Cardiac septum (tissue), 1 donor: ENCODE measurements at places on chromosomes 1 and 21.

DNA sequence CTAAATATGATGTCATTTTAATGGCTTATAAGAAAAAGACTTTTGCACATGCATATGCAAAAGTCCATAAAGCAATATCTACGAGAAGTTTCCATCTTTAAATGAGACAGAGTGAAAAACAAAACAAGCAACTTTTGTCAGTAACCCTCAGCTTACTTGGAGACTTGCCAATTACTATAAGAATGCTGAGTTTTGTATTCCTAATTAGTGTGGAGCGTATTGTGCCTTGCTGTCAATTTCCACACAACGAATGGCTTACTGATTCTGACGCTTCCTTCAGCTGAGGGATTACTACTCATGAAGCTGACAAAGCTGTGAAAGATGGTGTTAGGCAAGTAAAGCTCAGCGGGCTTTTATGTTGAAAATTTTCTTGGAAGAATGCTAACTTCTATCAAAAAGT lies 440.4 kb upstream of the ADAMTS5 start:
- no peak for DNase-seq

DNA sequence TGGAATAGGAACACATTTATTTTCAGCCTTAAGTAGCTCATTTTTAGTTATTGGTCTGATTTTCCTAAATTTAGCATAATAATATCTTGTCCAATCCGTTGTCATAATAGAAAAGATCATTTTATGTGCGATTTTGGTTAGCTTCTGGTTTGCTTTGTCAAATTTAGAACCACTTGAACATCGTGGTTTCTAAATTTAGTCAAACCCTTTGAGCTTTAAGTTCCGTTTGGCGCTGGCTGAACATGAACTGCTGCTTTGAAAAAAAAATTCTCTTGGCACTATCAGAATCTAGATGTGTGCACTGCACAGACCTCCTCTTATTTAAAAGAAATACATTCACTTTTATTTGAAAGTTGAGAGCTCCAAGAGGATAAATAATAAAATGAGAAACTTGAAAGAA lies 370.6 kb downstream of the PTPRC start:
- DNase-seq, result no peak

DNA sequence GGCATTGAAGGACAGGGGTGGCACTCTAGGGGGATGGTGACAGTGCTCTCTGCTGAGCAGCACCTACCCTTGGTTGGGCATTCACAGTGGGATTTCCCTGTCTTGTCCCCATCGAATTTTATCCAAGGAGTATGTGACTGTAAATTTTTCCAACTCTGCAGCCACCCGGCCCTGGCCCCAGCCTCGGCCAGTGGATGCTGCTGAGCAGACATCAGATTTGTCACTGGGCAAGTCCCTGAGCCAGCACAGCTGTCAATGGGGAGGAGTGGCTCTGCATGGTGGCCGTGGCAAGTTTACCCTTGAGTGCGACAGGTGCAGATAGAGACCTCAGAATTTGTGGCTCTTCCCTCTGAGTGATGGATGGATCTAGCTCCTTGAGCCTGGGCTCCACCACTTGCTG lies 240.2 kb upstream of the CSF3R start:
- no peak for DNase-seq

- DNase-seq, result no peak
Observed at GRCh38 chr1:3558036-3558726, 53.1 kb downstream of the MEGF6 start.

DNA sequence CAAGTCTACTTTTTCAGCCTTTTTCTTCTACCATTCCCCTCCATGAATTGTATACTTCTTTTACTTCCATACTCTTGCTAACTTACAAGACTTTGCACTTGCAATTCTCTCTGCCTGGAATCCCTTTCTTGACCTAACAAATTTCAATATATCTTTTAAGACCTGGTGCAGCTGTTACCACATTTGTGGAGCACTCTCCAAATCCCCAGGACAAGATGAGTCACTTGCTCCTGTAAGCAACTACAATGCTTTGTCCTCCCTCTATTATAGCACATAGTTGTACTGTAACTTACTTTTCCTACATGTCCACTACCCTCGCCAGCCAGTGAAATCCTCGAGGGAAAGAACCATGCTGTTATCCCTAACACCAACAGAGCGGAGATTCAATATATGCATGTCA lies 43.1 kb downstream of the WARS2 start:
- DNase-seq, result no peak

DNA sequence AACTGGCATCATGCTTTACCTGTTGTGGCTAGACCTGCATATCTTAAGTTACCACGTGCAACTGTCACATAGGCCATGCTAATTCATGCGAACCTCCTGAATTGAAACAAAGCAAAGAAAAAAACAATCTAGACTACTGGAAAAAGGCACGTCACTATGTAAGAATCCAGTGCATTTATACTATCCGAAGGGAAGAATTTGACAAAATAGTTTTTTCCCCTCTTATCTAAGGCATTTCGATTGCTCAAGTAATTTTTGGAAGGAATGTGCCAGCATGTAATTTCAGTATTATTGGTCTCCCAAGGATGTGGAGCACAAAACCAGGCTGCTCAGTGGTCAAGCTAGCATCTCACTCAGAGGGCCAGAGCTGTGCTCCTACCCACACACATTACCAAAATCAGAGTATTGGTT lies 31.5 kb upstream of the C1orf198 start:
- no peak for DNase-seq

DNA sequence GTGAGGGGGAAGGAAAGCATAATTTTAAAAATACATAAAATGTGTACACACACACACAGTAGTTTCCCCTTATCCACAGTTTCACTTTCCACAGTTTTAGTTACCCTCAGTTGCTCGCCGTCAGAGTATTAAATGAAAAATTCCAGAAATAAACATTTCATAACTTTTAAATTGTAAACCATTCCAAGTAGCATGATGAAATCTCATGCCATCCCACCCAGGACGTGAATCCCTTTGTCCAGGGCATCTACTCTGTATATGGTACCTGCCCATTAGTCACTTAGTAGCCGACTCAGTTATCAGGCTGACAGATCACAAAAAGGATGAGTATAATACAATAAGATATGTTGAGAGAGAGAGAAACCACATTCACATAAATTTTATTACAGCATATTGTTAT lies 36.2 kb downstream of the EPS15 start:
- DNase-seq, result no peak

DNA sequence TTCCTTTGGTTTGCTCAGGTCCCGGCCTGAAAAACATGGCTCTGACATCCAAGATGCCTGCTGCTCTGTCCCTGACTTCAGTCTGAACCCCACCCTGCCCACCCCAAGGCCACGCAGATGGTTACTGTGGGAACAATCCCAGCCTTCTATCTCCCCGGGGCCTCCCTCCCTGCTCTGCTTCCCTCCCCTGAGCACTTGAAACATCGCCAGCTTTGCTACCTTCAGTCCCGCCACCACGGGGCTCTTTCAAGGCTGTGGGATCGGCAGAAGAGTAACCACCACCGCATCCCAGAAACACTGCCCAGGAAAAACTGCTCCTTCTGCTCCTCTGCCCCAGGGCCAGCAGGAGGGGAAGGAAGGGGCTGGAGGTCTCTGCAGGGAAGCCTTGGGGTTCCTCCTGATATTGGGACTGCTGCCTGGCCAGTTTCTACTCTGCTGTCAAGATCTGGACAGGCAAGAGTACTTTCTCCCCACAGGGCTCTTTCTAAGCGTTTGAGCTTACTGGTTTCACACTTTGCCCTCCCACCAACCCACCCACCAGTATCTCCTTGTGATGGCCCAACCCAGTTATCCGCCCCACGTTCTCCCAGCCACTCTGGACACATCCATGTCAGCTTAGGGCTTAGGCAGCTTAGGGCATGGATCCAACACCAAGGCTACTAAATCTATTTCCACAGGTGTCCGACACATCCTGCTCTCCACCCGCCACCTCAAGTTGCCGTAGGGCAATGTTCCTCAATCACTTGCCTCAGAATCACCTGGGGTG lies 8.4 kb downstream of the ETNK2 start:
- no peak for DNase-seq

DNA sequence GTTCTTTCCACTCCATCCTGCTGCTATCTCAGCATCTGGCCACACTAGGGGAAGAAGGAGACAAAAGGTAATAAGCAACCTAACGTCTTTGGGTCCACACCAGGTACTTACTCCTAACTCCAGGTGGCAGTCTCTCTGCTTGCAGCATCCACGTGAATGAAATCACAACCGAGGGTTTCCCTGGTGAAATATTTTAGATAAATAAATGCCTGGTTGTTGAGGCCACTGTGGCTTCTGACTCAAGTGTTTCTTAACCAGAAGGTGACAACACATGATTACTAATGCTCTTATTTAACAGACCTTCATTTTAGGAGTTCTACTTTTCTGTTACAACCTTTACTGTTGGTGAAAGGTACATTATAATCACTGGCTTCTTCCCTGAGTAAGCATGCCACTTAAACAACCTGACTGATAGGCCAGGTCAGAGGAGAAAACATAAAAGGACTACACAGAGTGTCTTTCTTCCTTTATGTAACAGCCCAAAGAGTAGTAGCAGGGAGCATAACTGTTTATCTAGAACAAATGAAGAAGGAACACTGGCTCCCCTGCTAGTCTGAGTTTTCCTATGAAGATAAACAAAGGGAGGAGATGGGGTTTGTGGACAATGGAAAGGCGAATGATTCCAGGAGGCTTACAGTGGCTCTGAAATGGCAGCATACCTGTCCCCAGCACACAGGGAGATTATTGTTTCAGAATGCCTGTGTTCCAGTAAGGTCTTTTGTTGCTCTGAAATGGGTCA lies 59.9 kb downstream of the SYT6 start:
- DNase-seq, result no peak

DNA sequence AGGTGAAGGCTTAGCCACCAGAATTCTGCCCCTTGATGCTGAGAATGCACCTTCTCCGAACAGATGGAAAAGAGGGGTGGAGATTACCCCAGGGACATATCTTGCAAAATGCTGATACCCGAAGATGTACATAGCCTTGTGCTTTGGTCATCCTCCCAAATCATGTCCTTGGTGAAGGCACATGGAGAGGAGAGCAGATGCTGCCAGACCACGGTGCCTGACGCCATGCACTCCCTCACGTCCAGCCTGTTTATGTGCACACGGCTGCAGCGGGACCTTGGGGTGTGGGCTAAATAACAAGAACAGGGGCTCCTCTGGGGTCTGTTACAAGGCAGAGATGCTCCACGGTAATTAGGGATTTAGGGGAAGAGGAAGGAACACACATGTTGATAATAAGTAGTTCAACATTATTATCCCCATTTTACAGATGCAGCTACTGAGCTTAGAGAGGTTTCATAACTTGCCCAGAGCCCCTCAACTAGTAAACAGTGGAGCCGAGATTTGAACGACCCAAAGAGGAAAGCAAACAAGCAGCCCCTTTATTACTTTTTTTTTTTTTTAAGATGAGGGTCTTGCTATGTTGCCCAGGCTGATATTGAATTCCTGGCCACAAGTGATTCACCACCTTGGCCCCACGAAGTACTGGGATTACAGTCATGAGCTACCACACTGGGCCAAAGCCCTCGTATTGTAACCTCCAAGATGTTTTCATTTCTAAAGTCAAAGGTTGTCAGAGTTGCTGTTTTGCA lies 12.9 kb downstream of the EPHX1 start:
- no peak for DNase-seq

GRCh38 chr1:9593492-9594465 lies 5.1 kb downstream of the TMEM201 start:
- peak; percentile 86 for DNase-seq

DNA sequence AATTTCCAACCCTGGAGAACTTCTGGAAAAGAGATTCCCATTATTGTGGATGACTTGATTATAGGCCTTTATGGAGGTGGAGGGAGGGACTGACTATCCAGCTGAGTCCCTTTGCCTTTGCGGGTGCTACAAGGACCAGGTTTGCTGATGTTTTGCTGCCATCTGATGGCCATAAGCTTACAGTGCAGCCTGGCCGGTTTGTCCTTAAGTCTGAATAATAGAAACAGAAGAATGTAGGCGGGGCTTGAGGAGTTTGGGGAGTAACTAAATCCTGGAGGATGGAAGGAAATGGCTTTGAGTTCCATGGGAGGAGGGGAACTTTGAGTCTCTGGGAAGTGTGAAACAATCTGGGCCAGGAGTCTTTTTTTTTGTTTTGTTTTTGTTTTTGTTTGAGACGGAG lies 55.7 kb upstream of the CD1D start:
- DNase-seq, result peak; percentile 85

GRCh38 chr1:178093494-178093950 lies 382 bp upstream of the RASAL2 start:
- peak; percentile 94 for DNase-seq

DNA sequence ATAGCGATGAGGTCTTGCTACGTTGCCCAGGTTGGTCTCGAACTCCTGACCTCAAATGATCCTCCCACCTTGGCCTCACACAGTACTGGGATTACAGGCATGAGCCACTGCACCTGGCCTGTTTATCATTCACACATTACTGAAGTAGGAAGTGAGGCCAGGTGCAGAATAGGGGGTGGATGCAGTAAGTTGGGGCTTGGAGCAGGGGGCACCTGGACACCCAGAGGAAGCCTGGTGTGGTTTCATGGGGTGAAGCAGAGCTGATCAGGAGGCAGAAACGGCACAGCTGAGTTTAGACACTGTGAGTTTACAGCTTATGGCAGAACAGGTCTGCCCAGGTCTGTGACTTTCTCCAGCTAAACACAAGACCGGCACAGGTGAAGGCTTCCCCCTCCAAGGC lies 4.9 kb downstream of the CDA start:
- no peak for DNase-seq

DNA sequence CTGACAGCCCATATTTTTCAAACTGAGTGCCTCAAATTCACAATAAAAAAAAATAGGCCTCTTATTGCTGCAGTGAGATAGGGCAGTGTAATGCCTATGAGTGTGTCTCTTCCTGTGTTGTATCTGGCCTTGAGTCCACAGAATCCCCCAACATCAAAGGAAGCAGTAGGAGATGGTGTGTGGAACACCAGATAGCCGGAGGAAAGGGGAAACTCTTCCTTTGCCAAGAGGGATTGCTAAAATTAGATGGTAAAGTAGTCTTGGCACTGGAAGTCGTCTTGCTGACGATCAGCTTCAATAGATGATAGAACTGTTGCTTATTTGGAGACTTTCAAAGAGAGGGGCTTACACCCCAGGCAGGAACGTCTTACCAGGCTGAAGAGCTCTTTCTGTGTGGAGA lies 51.8 kb downstream of the RUNX1 start:
- DNase-seq, result no peak

GRCh38 chr1:84374991-84375696 lies 23.1 kb upstream of the DNASE2B start:
- no peak for DNase-seq

- DNase-seq, result no peak
Observed at GRCh38 chr21:45365186-45365607, 39.8 kb upstream of the COL18A1 start.

GRCh38 chr1:32404946-32405345 lies 10.7 kb upstream of the BSDC1 start:
- DNase-seq, result no peak

DNA sequence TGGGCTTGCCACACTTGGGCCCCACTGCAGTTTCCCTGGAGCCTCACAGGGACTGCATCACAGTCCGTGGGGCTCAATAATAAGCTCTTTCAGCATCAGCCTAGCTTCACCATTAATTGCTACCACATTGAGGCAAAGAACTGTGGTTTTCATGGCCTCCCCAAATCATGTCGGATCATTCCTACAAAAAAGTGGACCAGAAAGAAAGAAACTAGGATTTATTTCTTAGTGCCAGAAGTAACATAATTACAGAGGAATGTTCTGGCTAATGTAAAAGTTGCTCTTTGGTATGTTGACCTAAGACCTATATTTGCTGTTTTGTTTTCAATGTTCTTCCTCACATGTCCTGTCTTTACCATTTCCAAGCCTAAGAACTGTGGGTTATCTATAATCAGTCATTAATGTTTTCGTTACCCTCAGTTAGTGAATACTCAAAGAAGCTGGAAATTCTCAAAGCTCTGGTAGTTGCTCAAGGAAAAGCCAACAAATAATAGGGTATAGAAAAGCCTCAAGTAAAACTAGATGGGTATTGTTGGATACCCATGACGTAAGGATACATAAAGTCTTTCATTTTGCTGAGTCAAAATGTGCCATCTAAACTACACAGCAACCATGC lies 173.9 kb downstream of the LTN1 start:
- no peak for DNase-seq
